ENCODE measurements at places on chromosomes 7 and 10.
A peak's percentile ranks its signal among the peaks of the same experiment; 100 is the strongest.

DNA sequence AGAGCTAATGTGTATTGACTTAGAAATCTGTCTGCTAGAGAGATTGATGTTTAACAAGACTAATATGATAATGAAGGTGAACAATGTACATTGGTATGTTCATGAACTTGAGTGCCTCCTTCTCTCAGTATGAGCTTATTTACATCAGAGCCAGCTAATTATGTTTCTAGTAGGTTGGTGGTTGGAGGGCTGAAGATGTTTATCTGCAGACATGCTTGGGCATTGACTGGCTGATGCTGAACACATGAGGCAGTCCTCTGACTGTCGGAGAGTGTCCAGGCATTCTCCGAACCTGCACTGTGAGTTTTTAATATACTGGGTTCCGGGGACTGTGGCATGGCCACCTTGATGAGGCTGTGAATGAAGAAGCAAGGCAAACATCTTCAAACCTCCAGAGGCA, 47.5 kb downstream of the BMPER start:
- no peak for DNase-seq

DNA sequence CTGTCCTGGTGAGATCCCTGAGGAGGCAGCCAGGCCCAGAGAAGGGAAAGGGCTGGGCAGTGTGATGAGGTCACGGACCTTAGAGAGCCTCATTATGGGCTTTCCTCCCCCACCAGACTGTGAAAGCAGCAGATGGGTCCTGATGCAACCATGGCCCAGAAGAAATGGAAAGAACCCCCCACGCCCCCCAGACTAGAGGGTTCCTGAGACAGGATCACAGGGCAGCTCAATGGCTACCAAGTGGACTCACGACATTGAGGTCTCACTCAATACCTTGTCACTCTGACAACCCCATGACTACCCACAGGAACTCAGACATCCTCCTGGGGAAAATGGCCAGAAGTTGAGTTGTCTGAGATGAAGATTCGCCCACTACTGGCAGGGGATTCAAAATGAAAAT, 36.7 kb downstream of the FAM241B start:
- no peak for DNase-seq

GRCh38 chr7:151903249-151904032, 26.5 kb upstream of the PRKAG2 start:
- DNase-seq, result no peak

DNA sequence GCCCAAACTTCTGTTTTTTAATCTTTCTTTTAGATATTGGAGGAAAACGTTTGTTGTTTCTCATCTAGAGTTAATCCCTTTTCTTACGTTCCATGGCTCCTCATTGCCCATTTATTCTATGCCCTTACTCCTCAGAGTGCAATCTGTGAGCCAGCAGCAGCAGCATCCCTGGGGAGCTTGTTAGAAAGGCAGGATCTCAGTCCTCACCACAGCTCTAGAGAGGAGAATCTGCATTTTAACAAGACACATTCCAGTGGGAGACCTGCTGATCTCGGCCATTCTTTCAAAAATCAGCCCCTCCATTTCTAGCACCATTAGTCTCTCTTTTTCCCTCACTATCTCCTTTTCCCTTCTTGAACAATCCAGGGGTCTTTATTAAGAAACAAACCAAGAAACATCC, 84.4 kb upstream of the NOBOX start:
- DNase-seq, result no peak

DNA sequence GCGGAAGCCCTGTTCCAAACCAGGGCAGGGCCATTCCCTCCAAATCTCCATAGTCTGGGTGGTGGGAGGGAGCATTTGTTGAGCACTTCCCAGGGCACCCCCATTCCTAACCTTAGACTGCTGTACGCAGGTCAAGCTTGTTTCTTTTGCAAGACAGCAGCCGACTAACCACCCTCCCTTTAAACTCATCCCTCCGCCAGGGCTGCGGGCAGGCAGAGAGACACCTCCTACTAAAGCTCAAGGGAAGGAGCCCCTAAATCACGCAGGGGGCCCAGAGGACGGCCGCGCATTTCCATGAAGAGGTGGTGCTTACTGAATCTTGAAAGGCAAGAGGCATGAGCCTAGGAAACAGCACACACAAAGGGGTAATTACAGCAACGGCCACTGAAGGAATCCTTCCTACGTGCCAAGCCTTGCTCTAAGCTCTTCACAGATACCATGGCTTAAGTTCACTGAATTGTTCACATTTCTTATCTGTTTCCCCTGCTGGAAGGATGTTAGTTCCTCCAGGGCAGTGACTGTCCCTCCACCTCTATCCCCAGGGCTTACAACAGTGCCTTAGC, 90.0 kb downstream of the PROSER2 start:
- no peak for DNase-seq

GRCh38 chr7:157193274-157193673, 54.5 kb downstream of the UBE3C start:
- no peak for DNase-seq

- DNase-seq, result no peak
These were observed 10.4 kb downstream of the TMEM270 start for GRCh38 chr7:73871163-73872011.

DNA sequence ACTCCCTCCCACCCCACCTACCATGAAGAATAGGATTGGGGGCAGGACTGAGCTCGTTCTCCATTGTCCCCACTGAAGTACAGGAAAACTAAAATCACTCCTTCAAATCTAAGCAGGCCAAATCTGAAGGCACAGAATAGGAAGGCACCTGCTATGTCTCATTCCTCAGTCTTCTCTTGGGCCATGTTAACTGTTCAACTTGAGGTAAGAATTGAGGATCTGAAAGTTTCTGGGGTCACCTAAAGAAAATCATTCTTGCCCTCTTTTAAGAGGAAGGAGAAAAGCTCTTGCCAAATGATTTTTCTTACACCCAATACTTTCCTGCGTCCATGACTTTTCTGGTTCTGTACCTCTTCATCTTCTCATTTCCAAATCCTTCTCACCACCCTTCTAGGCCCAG, 4.9 kb downstream of the CPN1 start:
- DNase-seq, result no peak

GRCh38 chr7:41730161-41730560, 27.3 kb upstream of the INHBA start:
- DNase-seq, result no peak

DNA sequence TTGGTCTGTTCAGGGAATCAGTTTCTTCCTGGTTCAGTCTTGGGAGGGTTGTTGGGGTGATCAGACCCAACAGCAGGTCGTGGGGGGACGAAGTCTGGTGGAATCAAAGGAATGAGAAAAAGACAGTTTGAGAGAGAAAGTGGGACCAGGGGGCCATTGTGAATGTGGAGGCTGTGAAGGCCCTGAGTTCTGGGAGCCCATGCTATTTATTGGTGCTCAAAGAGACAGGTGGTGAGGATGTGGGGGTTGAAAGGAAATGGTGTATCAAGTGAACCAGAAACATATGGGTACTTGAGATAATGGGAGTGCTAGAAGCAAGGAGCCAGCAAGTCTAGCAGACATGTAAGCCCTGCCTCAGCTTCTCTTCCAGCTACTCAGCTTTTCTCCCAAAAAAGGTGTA, 84.1 kb downstream of the CCSER2 start:
- DNase-seq, result no peak

GRCh38 chr10:88017781-88018180, 154.4 kb downstream of the PTEN start:
- DNase-seq, result no peak

- no peak for DNase-seq
These were observed 4.6 kb downstream of the UFSP1 start for GRCh38 chr7:100884736-100885439.

- peak; percentile 73 for DNase-seq
These were observed at the start of gene FIGNL1 for GRCh38 chr7:50449881-50450589. FIGNL1 (minus strand) TSS chr7:50450350; CDS start chr7:50447287, 3,063 bp downstream.

GRCh38 chr7:11327633-11328032, 354.0 kb downstream of the PHF14 start:
- DNase-seq, result no peak

- DNase-seq, result no peak
These were observed 7.6 kb upstream of the SLC18A3 start for GRCh38 chr10:49602380-49603023.
